ENCODE measurements at places on chromosomes 16 and 17.
A peak's percentile ranks its signal among the peaks of the same experiment; 100 is the strongest.

DNA sequence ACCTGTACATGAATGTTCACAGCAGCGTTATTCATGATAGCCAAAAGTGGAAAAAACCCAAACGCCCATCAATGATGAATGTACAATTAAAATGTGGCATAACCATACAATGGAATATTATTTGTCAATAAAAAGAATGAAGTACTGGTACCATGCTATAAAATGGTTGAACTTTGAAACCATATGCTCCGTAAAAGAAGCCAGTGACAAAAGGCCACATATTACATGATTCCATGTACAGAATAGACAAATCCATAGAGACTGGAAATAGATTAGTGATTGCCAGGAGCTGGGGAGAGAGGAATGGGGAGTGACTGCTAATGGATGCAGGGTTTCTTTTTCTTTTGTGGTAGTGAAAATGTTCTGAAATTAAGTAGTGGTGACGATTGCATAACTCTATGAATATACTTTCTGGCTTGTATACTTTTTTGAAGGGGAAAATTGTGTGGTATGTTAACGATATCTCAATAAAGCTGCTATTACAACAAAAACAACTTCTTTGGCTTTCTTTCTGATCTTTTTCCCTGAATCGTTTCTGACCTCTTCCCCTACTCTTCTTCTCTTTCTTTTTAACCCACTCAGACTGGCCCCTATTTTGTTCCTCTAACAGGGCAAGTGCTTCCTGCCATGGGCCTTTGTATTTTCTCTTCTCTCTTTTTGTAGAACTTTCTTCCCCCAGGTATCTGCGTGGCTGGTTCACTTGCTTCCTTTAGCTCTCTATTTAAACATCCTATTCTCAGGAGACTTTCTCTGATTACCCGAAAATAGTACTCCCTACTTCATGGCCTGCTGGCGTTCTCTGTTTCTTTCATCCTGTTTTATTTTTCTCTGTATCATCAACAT, 67.9 kb downstream of the FTO start:
- no peak for DNase-seq

DNA sequence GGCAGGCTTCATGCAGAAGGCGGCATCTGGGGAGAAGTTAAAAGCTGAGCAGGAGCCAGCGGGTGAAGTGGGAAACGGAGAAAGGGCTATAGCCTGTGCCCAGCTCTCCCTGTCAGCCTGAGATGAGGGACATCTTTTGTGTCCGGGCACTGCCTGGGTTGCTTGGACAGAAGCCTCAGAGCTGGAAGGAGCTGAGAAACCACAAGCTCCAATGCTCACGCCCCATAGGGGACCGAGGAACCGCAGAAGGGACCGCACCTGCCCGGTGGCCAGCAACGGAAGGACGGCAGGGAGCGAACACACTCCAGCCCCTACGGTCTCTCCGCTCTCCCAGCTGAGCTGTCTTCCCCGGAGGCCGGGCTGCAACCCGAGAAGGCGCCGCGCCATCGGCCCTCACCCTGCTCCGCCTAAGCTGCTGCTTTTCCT, 175.8 kb downstream of the NPIPB11 start:
- DNase-seq, result peak; percentile 61

DNA sequence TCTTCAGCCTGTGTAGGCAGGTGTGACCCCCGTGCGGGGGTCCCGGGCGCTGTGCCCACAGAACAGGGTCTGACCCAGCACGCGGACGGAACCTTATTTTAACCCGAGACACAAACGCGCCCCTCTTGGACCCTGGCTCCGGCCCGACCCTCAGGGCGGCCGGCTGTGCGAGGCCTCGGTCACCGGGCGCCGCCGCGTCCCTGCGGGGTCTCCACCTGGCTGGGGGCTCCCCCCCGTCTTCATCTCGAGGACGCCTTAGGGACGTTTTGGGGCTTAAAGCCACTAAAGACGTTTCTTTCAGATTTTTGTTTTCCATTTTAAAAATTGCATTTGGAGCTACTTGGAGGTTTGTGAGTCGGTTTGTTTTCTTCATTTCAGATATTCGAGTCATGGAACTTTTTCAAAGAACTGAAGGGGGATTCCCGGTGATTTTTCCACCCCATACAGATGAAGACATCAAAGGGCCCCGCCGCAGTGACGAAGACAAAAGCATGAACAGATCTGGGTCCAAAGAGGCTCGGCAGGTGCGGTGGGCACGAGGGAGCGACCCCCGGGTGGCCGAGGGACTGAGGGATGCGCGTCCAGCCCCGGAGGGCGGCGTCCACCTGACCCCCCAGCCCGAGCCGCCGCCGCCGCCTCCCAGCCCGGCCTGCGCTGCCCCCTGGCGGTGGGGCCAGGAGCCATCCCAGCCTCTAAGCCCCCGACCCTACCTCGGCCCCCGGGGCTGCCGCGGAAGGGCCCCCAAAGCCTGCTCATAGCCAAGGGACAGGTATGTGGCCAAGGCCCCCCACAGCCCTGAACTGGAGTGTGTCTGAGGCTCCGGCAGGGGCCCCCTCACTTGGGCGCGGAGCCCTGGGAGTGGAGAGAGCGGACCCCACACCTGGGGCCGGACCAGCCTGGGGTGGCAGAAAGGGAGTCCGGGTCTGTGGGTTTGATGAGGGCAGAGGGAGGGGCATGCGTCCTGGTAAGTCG, 3.8 kb upstream of the CD7 start:
- no peak for DNase-seq

- no peak for DNase-seq
Observed at GRCh38 chr16:79628501-79628975, 28.0 kb upstream of the MAF start.

DNA sequence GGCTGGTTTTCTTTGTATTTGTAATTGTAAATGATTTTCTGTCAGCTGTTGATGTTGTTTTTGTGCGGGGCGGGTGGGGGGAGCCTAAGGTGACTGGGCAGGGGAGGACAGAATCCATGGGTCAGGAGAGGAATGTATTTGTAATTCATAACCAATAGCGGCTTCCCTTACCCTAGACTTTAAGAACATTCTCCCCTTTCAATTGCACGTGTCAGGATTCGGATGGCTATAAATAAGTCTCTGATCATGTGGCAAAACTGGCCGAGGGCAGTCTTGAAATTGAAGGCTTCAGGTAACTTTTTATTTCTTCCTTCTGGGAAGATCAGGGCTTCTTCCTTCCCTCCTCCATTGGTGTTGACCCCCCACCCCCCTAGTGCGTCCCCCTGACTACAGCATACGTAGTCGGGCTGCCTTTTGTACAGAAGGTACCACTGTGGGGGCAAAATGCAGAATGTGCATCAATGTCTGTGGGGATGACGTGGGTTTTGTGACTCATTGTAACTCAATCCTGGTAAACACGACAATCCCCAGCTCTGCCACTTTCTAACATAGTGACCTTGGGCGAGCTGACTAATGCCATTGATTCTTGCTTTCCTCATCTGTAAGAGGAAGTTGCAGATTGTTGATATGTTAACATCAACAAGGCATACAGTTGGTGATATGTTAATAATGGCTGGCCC, 16.2 kb downstream of the MARCHF10 start:
- DNase-seq, result no peak

DNA sequence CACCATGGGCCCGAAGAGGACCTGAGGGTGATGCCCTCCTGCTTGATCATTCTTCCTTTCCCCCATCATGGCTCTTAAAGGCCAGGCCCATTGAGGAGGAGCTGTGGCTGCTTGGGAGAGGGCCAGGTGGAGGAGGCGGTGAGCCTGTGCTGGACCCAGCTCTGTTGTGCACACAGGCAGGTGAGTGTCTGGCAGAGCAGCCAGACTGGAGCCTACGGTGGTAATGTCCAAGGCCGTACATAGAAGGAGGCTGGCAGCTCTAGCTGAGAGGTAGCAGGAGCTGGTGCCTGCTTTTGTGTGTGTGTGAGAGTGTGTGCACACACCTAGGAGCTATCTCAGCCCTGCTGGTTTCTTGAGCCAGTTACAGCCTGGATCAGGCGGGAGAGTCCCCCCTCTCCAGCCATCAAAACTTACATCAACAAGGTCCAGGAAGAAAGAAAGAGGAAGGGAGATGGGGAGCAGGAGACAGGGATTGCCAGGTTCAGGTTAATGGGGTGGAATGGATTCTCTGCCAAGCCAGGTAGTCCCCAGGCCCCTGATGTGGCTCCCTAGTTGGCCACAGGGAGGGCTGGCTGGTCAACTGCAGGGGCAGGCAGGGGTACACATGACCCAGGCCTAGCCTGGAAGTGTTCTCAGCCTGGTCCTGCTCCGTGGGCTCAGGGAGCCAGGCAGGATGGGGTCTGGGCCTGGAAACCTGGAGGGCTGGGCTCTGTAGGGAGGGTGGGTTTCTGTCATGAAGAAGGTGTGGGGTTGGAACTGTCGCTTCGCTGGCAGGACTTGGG, 107.1 kb downstream of the RAP1GAP2 start:
- DNase-seq, result no peak

GRCh38 chr17:45161288-45162024, at the start of gene HEXIM2:
HEXIM2 (plus strand) TSS chr17:45161875; CDS start chr17:45162794, 919 bp downstream.
- DNase-seq, result peak; percentile 99

GRCh38 chr16:74999609-75000480, 1.0 kb downstream of the ZNRF1 start:
- peak; percentile 54 for DNase-seq

DNA sequence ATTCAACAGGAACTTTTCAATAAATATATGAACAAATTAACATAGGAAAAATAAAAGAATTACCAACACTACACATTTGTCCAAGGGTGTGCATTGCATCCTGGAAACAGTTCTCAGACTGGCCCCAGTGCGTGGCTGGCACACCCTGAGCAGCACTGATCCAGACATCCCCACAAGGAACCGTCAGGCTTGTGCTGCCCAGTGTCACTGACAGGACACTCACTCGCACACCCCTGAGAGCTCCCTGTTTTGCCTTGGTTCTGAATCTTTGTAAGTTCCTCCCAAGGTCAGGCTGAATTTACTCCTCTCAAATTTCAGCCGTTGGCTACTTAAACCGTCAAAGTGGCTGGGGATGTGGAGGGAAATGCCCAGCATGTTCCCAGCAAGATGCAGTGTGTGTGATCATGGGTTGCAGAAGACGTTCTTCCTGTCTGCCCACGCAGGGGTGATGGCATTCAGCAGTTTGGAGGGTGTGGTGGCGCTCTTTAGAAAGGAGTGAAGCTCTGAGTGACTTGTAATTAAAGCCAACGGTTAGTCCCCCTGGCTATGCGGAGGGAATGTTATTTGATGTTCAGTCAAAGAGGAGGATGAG, 1.7 kb downstream of the MT2A start:
- peak; percentile 40 for DNase-seq

GRCh38 chr16:76345163-76345661, 68.0 kb downstream of the CNTNAP4 start:
- DNase-seq, result peak; percentile 24

- DNase-seq, result no peak
Observed at GRCh38 chr17:15466131-15466530, 1.3 kb downstream of the CDRT4 start.

GRCh38 chr17:5976251-5976650, 93.9 kb upstream of the WSCD1 start:
- peak; percentile 31 for DNase-seq

DNA sequence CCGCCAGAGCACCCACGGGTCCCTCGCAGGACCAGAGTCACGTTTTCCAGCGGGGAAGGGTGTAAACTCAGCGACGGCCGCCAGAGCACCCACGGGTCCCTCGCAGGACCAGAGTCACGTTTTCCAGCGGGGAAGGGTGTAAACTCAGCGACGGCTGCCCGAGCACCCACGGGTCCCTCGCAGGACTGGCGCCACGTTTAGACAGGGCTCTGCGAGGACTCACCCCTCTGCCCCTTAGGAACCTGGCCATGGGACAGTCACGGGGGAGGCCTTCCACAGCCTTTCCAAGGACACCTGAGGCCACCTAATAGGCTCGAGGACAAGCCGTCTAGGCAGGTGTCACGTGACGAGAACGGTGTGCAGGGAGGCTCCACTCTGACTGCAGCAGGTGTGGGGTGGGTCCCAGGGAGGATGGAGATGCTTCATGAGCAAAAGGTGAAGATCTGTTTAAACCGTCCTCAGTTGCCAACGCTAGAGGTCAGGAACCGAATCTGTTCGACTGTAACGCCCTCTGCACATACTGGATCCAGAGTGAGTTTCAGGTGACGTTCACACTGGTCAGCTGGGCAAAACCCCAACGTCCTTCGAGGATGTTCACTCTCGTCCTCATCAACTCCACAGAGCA, 48.0 kb upstream of the METRNL start:
- no peak for DNase-seq

GRCh38 chr17:74493331-74493833, 26.9 kb downstream of the CD300A start:
- peak; percentile 80 for DNase-seq

GRCh38 chr17:31690151-31690551, 168.9 kb downstream of the COPRS start:
- DNase-seq, result no peak

- DNase-seq, result no peak
Observed at GRCh38 chr17:76672892-76673291, 29.3 kb upstream of the ST6GALNAC1 start.

DNA sequence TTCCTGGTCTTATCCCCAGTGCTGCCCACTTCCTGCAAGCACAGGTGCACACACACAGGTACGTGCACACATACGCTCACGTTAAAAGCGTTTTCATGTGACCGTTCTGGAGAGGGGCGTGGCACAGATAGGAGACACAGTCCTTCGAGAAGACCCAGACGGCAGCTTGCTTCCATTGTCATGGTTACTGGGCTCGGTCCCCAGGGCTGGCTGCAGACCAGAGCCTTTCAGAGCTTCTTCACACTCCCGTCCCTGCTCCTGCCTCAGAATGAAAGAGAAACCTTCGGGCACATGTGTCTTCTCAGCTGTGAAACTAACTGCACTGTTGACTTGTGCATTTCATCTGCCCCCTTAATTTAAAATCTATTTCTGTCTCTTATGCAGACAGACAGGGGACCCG, 154.2 kb downstream of the PITPNC1 start:
- DNase-seq, result peak; percentile 58

DNA sequence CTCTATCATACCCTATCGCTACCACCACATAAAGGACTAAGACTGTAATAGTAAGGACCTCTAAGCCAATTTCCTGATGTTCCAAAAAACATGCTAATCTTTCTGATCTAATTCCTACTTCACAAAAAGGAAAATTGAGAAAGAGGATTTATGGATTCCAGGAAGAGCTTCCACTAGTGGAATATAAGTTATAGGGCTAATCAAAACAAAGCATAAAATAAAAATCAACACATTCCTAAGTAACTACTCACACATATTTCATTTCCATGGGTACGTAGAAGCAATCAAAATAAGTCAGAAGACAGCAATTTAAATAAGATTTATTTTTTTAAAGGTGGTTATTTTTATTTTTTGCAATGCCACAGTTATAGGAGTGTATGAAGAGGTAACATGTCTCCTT, 12.4 kb downstream of the CCDC43 start:
- no peak for DNase-seq

DNA sequence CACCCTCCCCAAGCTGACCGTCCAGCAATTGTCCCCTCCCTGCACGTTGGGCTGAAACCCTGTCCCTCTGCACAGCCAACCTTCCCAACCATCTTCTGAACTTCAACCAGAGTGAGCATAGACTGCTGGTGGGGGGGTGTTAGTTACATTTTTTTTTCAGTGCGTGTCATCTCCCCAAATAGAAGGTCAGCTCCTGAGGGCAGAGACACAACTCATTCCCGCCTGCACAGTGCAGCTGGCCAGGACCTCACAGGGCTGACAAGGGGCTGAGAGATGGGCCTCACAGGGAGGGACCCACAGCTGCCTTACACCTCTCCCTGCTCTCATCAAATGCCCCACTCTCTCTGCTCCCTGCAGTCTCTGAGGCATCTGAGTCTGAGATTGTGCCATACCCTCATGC, 8.4 kb downstream of the SRL start:
- DNase-seq, result peak; percentile 56

GRCh38 chr17:13352747-13353415, 248.8 kb downstream of the HS3ST3A1 start:
- DNase-seq, result no peak

- no peak for DNase-seq
Observed at GRCh38 chr17:4902540-4902939, 358 bp downstream of the CHRNE start.

- no peak for DNase-seq
Observed at GRCh38 chr17:13993106-13993505, 76.2 kb upstream of the COX10 start.

Measured in right hindlimb (tissue), 1 donor.